Esophagus mucosa (tissue), 1 donor: ENCODE measurements at places on chromosomes 1 and 21.

GRCh38 chr21:44987301-44987885, 47.6 kb downstream of the SLX9 start:
- no peak for ATAC-seq

DNA sequence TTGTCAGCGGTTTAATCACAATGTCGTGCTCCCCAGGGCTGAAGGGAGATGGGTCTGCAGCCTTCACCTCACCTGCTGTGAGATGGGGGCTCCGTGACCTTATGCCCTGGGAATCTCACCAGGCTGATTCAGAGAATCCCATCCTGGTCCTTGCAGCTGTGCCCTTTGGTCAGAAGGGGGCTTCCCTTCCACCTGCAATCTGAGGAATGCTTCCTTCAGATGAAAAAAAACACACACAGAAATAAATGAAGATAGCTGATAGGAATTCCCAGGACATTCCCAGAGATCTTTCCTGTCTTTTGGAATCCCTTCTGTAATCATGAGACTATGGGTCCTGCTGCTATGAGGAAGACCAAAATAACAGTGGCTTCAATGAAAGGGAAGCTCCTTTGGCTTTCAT, 127.0 kb upstream of the VAMP3 start:
- ATAC-seq: no peak

DNA sequence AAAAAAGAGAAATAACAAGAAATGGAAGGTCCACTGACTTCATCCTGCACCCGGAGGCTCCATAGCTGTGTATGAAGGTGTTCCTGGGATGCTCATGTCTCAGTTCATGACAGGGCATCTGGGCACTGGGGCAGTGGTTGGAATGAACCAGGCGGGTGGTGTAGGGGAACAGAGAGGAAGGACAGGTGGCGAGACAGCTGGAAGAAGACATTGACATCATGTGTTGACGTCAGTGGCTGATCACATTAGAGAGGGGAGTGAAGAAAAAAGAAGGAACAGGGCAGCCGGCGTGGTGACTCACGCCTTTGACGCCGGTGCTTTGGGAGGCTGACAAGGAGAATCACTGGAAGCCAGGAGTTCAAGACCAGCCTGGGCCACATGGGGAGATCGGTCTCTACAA, 50.1 kb downstream of the HUNK start:
- ATAC-seq: no peak

DNA sequence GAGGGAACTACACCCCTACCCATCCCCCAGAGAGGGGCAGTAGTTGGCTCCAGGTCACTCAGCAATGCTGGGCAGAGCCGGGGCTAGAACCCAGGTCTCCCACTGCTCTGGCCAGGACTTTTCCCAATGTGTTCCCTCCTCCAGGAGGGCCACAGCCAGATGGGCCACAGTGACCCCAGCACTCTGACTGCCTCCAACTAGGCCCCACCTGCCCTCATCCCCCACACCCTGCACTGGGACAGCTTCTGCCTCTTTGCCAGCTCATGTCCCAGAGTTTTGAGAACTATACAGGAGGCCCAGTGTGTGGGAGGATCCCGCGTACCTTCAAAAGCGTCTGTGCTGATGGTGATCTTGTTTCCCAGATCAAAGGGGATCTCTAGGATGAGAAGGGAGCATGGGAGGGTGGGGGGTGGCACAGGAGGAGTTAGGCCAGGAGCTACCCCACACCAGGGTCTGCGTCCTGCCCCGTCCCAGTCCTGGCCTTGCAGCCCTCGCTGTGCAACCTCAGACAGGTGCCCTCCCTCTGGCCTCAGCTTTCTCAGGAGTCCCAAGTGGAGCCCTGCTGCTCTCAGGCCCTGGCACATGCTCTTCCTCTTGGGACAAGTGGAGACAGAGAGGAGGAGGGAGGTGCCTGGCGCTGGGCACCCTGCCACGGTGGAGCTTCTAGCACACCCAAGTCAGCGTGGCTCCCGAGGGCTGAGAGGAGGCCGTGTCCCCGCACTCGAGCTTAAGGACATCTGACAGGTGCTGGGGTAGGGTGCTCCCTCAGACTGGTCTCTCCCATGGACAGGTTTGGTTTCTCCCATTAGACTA, 22.0 kb downstream of the MYOM3 start:
- peak; percentile 76 for ATAC-seq

GRCh38 chr1:172266528-172267174, 153.8 kb upstream of the C1orf105 start:
- ATAC-seq: no peak

GRCh38 chr1:84689514-84690396, 506 bp downstream of the SSX2IP start:
- ATAC-seq: no peak

GRCh38 chr21:36959020-36959835, 7.2 kb downstream of the HLCS start:
- peak; percentile 77 for ATAC-seq

DNA sequence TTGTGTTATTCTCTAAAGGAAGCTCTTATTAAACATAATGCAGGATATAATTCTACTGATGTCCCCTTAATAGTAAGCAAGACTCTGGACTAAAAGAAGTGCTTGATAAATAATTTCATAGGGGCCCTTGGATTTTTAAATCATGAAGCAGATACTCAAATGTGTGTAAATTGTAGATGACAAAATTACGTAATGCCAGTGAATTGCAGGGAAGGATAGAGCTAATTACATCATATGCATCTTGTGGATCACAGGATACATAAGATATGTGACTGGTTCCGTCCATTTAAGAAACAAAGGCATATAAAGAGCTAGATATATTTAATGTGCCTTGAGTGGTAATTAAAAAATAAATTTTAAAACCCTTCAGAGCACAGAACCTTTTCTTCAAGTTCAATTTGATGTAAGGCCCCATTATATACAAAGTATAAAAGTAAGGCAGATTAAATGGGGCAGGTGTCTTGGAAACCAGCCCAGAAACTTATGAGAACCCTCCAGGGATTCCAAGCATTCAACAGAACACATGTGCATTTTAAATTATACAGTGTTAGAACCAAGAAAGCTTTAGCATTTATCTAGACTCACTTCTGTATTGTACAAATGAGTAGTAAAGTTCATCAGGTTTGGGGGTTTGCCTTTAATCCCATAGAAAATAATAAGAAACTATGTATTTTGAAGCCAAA, 190.4 kb downstream of the NCAM2 start:
- ATAC-seq: no peak

DNA sequence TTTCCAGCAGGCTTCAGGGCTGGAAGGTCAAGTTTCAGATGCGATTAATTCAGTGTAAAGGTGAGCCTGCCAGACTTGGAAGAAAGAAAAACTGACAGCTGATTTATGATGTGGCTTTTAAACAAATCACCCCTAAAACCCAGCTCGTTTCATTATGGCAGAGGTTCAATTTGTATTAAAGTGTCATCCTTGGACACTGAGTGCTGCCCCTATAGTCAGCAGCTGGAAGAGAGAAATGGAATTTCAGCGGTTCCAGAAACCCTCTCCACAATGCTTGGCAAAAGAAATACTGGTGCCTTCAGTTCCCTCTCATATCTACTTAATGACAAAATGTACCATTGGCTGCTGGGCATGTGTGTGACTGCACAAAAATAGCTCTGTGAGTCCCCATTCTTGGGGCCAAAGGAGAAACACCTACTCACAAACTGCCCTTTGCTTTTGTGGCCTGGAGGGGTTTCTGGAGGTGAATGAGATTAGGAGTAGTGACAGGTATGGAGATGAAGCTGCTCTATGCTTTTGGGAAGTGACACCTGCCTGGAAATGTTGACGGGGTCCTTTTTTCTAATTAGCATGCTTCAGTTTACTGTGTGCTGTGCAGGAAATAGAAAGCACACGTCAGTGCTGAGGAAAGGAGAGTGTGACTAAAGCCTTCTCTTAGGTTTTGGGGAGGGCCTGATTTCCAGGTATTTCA, 95.1 kb upstream of the TSPAN2 start:
- no peak for ATAC-seq

DNA sequence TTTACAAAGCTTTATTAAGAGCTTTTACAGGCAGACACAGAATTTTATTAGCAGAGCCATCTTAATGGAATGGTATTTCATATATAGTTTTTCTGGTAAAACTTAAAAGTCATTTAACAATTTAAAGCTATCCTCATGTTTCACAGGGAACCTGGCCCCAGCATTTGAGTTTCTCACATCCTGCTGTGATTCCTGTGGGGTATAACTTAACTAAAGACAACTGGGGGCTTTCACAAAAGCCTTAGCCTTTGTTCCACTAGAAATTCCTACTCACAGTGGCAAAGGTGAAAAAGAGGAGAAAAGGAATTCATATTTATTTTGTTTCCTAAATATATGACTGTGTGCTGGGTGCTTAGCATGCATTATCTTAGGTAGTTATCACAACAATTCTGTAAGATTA, 233.9 kb downstream of the DENND1B start:
- no peak for ATAC-seq

GRCh38 chr1:168319691-168320090, 39.0 kb downstream of the TBX19 start:
- ATAC-seq: no peak

- ATAC-seq: no peak
These were observed 27.4 kb upstream of the KIRREL1 start for GRCh38 chr1:157966031-157966537.

- ATAC-seq: peak; percentile 34
These were observed 812 bp downstream of the NBPF1 start for GRCh38 chr1:16612332-16613172.

- ATAC-seq: no peak
These were observed 324.4 kb downstream of the KCTD3 start for GRCh38 chr1:215891266-215892057.

DNA sequence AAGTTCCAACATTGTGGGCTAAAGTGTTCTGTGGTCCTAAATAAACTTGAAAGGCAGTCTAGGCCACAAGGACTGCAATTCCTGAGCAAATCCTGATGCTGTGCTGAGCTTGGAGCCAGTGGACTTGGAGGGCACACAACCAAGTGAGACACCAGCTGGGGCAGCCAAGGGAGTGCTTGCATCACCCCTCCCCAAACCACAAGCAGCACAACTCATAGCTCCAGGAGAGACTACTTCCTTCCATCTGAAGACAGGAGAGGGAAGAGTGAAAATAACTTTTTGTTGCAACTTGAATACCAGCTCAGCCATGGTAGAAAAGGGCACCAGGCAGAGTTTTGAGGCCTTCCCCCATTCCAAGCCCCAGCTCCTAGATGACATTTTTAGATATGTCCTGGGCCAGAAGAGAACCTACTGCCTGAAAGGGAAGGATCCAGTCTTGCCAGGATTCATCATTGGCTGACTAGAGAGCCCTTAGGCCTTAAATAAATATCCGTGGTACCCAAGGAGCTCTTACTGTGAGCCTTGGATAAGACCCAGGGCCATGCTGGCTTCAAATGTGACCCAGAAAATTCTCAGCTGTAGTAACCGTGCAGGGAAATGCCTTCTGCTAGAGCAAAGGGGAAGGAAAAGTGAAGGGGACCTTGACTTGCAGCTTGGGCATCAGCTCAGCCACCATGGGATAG, 35.4 kb upstream of the LRRC8B start:
- ATAC-seq: no peak

DNA sequence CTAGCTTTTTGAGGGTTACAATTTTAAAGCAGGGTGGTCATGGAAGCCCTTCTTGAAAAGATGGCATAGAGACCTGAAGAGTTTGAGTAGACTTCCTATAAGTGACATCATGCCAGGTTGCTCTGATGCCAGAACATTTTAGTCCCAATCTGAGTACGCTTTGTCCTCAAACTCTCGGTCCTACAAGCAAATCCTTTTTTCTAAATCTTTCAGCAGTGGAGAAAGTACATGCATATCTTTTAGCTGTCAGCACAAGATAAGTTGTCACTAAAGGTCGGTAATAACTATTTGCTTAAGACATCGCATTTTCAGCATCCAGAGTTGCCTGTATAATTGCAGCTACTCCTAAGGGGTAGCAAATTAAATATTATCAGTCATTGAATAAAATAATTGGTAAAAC, 140.4 kb downstream of the ATP6V1G3 start:
- no peak for ATAC-seq

DNA sequence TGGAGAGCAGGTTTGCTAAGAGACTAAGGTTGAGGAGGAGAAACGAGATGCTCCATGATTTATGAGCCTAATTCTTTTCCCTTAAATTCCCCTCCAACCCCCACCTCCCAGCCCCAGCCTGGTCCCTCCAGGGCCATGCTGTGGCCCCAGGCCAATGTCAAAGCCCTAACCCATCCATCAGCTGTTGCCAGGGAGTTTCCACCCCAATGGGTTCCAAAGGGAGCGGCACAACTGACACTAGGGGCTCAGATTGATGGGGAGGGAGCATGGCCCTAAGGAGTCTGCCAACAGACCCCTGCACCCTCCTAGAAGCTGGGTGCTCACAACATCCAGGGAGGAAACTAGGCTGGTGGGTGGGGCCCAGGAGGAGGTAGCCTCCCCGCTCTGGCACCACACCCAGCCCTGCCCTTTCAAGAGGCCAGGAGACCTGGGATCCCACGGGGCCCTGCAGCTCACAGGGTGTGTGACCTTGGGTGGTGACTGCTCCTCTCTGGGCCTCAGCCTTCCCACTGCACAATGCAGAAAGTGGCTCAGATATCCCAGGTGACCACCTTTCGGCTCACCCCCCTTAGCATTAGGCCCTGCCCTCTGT, 12.9 kb downstream of the AHDC1 start:
- peak; percentile 71 for ATAC-seq

- ATAC-seq: no peak
These were observed 2.9 kb downstream of the SERTAD4 start for GRCh38 chr1:210235363-210236053.

DNA sequence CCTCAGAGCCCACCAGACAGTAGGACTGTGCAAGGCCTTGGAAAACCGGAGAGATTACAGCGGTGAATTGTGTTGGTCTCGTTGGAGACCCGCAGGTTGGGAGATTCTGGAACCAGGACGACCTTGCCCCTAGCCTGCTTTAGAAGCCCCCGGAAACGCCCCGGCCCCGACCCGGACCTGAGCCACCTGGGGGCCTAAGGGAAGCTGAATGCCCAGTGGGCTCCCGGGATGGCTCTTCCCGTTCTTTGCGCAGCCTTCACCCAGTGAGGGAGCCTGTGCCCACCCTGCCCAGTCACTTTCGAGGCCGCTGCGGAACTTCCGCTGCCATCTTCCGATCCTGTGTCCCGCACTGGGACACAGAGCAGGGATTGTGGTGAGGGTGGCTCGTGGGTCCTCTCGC, 254.4 kb downstream of the FAM72C start:
- ATAC-seq: no peak

DNA sequence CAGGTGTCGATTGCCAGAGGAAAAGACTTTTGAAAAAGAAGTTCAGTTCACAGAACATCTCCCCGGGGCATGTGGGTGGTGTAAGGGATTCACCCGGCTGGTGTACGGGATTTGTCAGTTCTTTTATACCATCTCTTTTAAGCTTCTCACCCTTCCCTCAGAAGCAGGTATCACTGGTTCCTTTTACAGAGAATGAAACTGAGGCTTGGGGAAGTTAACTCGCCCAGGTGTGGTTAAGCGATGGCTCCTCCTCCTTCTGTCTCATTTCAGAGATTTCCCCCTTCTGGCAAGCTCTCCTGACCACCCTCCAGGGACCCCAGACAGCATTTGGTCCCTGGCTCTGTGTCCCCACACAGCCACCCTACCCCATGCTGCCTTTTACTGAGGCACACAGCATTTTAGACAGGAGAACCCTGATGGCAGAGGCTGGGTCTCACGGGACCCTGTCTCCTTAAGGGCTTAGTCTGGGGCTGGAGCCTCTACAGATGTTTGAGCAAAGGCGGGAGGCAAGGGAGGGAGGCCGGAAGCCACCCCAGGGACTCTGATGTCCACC, 2.8 kb upstream of the ECE1 start:
- peak; percentile 46 for ATAC-seq

- no peak for ATAC-seq
These were observed 72.9 kb upstream of the RGS4 start for GRCh38 chr1:162996261-162996660.

GRCh38 chr21:15022608-15023261, 42.1 kb downstream of the NRIP1 start:
- ATAC-seq: no peak

- no peak for ATAC-seq
These were observed 9.2 kb upstream of the GADD45A start for GRCh38 chr1:67675800-67676199.
